ENCODE measurements at places on chromosomes 7 and 10.

DNA sequence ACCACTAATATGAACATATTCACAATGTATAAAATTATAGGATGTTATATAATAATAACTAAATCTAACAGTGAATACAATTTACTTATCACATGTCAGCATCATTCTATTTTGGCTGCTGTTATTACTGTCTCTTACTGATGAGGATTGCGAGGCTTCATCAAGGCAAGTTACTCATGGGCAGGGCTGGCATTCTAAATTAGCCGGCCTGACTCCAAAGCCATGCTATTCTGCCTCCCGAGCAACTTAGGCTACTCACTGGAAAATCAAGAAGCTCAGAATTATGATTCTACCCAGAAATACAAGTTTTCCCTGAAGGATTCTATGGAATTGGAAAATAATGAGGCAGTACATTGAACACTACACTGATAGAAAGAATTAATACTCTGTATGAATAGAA is 101.7 kb downstream of the ICA1 start:
- DNase-seq, result no peak

- DNase-seq, result no peak
Observed at GRCh38 chr7:127245002-127245401, 7.7 kb downstream of the GRM8 start.

DNA sequence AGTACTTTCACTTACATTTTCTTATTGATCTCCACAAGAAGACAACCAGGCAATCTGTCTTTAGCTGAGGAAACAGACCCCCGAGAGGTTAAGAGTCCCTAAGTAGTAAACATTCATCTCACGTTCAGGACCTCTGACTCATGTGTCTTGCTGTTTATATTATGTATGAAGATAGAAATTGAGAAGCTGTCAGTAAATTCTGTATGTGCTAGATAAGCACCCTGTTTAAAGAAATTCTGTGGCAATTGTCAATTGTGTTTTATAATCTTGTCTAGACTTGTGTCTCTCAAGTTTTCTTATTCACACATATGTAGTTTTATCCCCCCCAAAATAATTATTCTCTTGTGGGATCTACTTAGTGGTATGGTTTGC is 14.5 kb downstream of the ADK start:
- DNase-seq, result no peak

DNA sequence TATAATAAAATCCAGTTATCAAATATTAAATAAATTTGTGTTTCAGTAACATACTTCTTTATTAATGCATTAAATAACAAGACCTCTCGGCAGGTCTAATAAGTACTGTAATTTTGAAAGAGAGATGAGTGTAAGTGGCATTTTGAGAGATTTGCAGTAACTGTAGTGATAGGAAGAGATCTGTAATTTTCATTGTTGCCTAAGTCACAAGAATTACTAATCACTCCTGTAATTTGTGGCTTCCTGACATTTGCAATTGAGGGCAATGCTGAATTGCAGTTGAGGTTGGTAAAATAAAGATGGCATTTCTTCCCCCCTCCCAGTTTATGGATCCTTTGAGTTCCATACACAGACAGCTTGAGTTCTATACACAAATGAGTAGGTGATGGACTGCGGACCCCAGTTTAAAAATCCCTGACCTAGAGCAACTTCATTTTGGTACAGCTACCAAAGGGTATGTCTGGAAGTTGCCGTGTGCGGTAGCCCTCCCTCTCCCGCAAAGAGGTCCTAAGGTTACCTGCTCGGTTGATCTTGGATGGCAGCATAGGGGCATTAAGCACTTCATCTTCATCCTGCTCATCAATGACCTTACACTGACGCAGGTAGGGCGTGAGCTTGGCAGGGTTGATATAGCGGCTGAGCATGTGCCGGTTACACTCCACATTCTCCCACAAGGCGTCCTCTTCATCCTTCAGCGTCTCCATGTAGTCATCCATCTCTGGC is 96.4 kb downstream of the CARD11 start:
- no peak for DNase-seq

GRCh38 chr10:623477-624311 is 65.8 kb downstream of the DIP2C start:
- DNase-seq, result no peak

DNA sequence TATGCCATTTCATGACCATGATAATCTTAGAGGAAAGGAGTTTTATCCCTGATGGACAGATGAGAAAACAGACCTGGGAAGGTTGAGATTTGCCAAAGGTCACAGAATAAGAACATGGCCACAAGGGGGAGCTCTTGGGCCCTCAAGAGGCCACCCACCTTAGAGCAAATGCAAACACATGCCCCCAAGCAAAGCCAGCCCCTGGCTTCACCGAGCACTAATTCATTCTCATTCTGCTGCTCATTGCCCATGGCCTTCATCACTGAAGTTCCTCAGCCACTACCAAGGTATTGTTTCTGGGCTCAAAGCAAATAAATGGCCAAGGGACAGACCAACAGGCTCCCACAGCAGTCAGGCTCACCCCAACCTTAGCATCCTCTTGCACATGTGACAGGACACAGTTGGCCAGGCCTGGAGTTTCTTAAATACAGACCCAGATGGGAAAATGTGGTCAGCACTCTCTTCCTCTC is 44.2 kb downstream of the PDLIM1 start:
- DNase-seq, result peak; percentile 78

DNA sequence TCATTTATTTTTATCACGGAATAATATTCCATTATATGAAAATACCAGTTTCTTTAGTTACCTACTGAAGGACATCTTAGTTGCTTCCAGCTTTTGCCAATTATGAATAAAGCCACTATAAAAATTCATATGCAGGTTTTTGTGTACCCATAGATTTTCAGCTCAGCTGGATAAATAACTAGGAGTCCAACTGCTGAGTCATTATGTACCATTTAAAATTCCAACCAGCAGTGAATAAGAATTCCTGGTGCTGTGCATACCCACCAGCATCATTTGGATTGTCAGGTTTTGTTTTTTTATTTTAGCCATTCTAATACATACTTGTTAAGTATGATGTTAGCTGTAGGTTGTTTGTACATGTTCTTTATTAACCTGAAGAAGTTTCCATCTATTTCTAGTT is 14.5 kb downstream of the FAM24B start:
- peak; percentile 56 for DNase-seq

All from AG10803 (cell line).